ENCODE measurements at places on chromosomes 6 and 20.

- no peak overlapping the region for H3K27ac ChIP-seq
- peaks cover 31% of the 10 kb centered on the region for H3K27me3 ChIP-seq
- H3K4me3 ChIP-seq = no peak overlapping the region
- no peaks in the 10 kb centered on the region for H3K36me3 ChIP-seq
- H3K4me1 ChIP-seq = no peaks in the 10 kb centered on the region
Measured at GRCh38 chr20:22861990-22862389, 173.1 kb upstream of the SSTR4 start.

DNA sequence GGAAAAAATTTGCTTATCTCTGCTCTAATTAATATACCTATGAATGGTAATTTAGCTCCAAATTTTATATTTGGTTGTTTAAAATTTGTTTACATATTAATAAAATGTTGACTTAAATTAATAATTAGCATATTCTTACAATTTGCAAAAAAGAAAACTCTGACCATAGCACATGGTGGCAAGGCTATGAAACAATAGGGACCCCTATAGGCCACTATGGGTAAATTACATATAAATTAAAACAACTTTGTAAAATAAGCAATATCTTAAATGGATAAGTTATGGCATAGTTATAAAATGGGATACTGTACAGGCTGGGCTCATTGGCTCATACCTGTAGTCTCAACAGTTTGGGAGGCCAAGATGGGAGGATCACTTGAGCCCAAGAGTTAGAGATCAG, 76.0 kb downstream of the MKKS start:
- H3K36me3 ChIP-seq = no peaks in the 10 kb centered on the region
- no peak overlapping the region for H3K27ac ChIP-seq
- no peaks in the 10 kb centered on the region for H3K27me3 ChIP-seq
- no peak for DNase-seq
- H3K4me3 ChIP-seq = no peak overlapping the region
- peaks cover 5% of the 10 kb centered on the region for H3K4me1 ChIP-seq

GRCh38 chr20:33561692-33562601, 72.1 kb downstream of the CBFA2T2 start:
- DNase-seq = peak; percentile 28
- H3K27me3 ChIP-seq = no peaks in the 10 kb centered on the region
- H3K36me3 ChIP-seq = no peaks in the 10 kb centered on the region

DNA sequence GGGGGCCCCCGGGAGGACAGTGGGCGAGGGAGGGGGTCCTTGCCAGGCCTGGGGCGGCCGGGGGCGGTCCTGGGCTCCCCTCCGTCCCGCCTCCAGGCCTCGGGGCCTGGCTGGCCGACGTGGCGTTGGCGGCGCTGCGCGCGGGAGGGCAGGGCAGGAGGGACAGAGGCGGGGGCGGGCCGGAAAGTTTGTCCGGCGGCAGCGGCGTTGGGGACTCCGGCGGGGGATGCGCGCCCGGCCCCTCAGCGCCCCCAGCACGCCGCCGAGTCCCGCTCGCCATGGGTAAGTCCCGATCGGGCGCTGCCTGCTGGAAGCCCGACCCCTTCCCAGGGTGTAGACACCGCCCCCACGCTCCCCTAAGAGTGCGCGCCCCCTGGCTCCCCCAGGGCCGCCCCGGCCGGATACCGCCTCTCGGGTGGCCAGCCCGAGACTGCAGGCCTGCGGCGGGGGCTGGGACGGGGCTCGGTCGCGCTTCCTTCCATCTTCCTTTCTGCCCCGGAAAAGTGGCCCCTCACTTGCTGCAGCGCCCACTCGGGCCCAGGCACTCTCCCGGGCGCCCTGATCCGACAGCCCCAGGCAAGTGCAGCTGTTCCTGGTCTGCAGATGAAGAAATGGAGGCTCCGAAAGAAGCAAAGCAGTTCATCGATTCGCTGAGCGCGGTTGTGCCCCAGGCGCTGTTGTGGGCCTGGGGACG, at the start of gene SLC2A10:
Gene SLC2A10, plus strand, starts transcription at position 191 of the 694 bp plus-strand sequence. Its CDS starts 88 bp downstream, at position 279.
- H3K27me3 ChIP-seq = no peaks in the 10 kb centered on the region
- DNase-seq = no peak
- no peaks in the 10 kb centered on the region for H3K36me3 ChIP-seq
- no peak within 1 kb of the TSS for H3K27ac ChIP-seq
- no peaks in the 10 kb centered on the region for H3K4me1 ChIP-seq
- H3K4me3 ChIP-seq = no peak within 1 kb of the TSS

DNA sequence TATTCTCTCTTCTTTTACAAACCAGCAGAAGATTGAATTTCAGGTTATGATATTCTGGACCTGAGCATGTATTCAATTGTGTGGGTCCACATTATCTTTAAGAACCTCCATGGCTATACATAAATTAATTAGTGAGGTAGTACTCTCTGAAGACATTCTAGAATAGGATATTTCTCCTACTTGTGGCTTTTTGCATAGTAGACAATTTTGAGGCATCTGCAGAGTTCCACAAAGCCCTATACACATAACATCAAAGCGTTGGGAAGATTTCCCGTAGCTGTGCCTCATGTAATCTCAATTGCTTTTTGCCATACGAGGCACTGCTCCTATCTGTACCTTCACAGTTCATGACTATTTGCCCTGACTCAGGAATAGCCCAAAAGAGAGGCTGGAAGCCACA, 395.4 kb upstream of the RGS17 start:
- no peaks in the 10 kb centered on the region for H3K36me3 ChIP-seq
- H3K4me3 ChIP-seq = no peak overlapping the region
- no peak overlapping the region for H3K27ac ChIP-seq
- DNase-seq = no peak
- no peaks in the 10 kb centered on the region for H3K4me1 ChIP-seq

GRCh38 chr20:53734006-53734688, 140.5 kb upstream of the ZNF217 start:
- H3K27ac ChIP-seq = no peak overlapping the region
- DNase-seq = no peak
- no peaks in the 10 kb centered on the region for H3K36me3 ChIP-seq
- 0 out of 2 replicates have a peak, but pooled peaks cover 5% of the 10 kb centered on the region for H3K4me1 ChIP-seq
- no peaks in the 10 kb centered on the region for H3K27me3 ChIP-seq

GRCh38 chr6:11214084-11214833, 18.2 kb downstream of the NEDD9 start:
- no peak for DNase-seq
- no peaks in the 10 kb centered on the region for H3K27me3 ChIP-seq
- no peak overlapping the region for H3K27ac ChIP-seq
- no peaks in the 10 kb centered on the region for H3K36me3 ChIP-seq
- H3K4me1 ChIP-seq = no peaks in the 10 kb centered on the region

DNA sequence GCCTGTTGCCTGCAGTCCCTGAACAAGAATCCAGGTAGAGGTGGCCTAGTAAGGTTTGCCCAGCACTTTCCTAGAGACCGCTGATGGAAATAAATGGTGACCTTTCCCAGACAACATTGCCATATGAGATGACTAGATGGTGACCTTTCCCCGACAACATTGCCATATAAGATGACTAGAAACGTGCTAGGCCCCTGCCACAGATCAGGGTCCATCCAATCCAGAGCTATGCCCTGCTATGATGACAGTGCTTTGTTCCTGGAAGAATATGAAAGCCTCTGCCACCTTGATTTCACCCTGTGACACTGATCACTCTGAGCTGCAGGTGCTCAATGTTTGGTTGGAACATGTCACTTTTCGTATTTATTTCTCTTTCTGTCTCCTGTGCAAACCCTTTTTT, 133.8 kb upstream of the SPTLC3 start:
- no peaks in the 10 kb centered on the region for H3K4me1 ChIP-seq
- no peak overlapping the region for H3K4me3 ChIP-seq
- H3K27me3 ChIP-seq = no peaks in the 10 kb centered on the region

GRCh38 chr6:93621442-93621841, 202.1 kb upstream of the EPHA7 start:
- H3K4me1 ChIP-seq = no peaks in the 10 kb centered on the region
- no peaks in the 10 kb centered on the region for H3K36me3 ChIP-seq
- H3K27ac ChIP-seq = no peak overlapping the region
- H3K27me3 ChIP-seq = no peaks in the 10 kb centered on the region
- no peak for DNase-seq

- no peaks in the 10 kb centered on the region for H3K36me3 ChIP-seq
- no peak for DNase-seq
- H3K27me3 ChIP-seq = no peaks in the 10 kb centered on the region
- H3K4me3 ChIP-seq = no peak overlapping the region
Measured at GRCh38 chr6:89963391-89963790, 69.1 kb downstream of the GJA10 start.

- H3K4me3 ChIP-seq = no peak overlapping the region
- no peaks in the 10 kb centered on the region for H3K27me3 ChIP-seq
- no peak overlapping the region for H3K27ac ChIP-seq
- DNase-seq = no peak
- H3K36me3 ChIP-seq = no peaks in the 10 kb centered on the region
Measured at GRCh38 chr20:33539129-33539528, 49.2 kb downstream of the CBFA2T2 start.

- H3K4me3 ChIP-seq = no peak overlapping the region
- H3K4me1 ChIP-seq = peaks cover 3% of the 10 kb centered on the region
- no peaks in the 10 kb centered on the region for H3K27me3 ChIP-seq
- peaks cover 22% of the 10 kb centered on the region for H3K36me3 ChIP-seq
- DNase-seq = no peak
Measured at GRCh38 chr6:36865835-36866234, 8.8 kb downstream of the PPIL1 start.

- H3K36me3 ChIP-seq = no peaks in the 10 kb centered on the region
- H3K4me1 ChIP-seq = no peaks in the 10 kb centered on the region
- DNase-seq = no peak
- H3K27me3 ChIP-seq = no peaks in the 10 kb centered on the region
- H3K27ac ChIP-seq = no peak overlapping the region
Measured at GRCh38 chr6:83593395-83593785, 81.1 kb downstream of the PRSS35 start.

DNA sequence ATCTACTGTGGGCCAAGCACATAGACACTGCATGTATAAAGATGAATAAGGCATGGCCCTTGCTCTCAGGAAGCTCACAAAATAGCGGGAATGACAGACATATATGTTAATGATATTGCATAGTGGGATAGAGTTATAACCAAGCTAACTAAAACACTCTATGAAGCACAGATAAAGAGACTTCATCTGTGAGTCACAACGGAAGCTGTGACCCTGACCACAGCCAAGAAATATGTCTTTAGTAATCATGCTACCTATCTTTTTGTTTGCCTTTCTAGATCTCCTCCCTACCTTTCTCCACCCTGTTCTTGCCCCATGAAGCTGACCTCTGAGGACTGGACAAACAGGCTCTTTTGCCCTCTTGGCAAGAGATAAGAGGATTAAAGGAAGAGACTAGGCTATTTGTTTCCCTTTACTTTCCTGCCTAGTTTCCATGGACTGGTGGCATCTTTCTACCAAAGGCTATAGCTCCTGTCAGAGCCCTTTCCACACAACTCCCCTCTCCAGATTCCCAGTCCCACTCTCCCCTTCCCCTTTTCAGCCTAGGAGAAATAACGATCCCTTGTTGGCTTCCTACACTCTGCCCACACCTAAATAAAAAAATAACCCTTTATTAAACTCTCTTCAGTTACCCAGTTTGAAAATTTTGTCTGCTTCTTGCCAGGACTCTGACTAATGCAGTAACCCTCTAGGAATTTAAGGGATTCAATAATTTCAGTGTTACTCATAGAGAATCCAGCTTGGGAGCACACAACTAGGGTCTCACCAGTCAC, 504.9 kb upstream of the MARCKS start:
- peak overlapping the region; percentile 53 for H3K27ac ChIP-seq
- H3K27me3 ChIP-seq = no peaks in the 10 kb centered on the region
- H3K36me3 ChIP-seq = no peaks in the 10 kb centered on the region
- H3K4me1 ChIP-seq = peaks cover 57% of the 10 kb centered on the region
- peak; percentile 90 for DNase-seq

- no peak overlapping the region for H3K4me3 ChIP-seq
- no peaks in the 10 kb centered on the region for H3K27me3 ChIP-seq
- no peak for DNase-seq
- no peaks in the 10 kb centered on the region for H3K4me1 ChIP-seq
Measured at GRCh38 chr6:127879685-127880084, 21.2 kb downstream of the THEMIS start.

GRCh38 chr20:25510202-25510601, 75.1 kb downstream of the NINL start:
- H3K27me3 ChIP-seq = no peaks in the 10 kb centered on the region
- DNase-seq = no peak
- H3K4me1 ChIP-seq = peaks cover 6% of the 10 kb centered on the region
- H3K36me3 ChIP-seq = no peaks in the 10 kb centered on the region
- H3K4me3 ChIP-seq = no peak overlapping the region
- no peak overlapping the region for H3K27ac ChIP-seq

DNA sequence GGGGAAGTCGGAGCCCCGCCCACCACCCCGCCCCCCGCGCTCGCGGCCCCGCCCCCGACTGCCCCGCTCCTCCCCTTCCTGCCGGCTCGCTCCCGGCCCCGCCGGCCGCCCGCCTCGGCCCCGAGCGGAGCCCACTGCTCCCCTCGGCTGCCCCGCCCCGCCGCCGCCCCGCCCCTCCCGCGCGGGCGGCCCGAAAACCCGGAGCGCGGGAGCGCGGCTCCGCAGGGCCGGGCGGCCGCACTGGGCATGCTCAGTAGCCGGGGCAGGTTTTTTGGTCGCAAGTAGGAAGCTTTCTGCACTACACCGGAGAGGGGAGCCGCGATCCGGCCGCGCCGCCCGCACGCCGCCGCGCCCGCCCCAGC, at the start of gene CDYL:
Gene CDYL, plus strand, starts transcription at position 274 of the 362 bp plus-strand sequence. CDS start 380 bp downstream, outside the sequence.
- H3K27me3 ChIP-seq = no peaks in the 10 kb centered on the region
- H3K4me3 ChIP-seq = peak within 1 kb of the TSS; percentile 73
- no peaks in the 10 kb centered on the region for H3K36me3 ChIP-seq

- H3K27me3 ChIP-seq = no peaks in the 10 kb centered on the region
- no peaks in the 10 kb centered on the region for H3K36me3 ChIP-seq
- H3K4me3 ChIP-seq = peak overlapping the region; percentile 86
- peaks cover 19% of the 10 kb centered on the region for H3K4me1 ChIP-seq
- H3K27ac ChIP-seq = peak overlapping the region; percentile 54
Measured at GRCh38 chr6:75285283-75285639, 669 bp upstream of the TMEM30A start.

DNA sequence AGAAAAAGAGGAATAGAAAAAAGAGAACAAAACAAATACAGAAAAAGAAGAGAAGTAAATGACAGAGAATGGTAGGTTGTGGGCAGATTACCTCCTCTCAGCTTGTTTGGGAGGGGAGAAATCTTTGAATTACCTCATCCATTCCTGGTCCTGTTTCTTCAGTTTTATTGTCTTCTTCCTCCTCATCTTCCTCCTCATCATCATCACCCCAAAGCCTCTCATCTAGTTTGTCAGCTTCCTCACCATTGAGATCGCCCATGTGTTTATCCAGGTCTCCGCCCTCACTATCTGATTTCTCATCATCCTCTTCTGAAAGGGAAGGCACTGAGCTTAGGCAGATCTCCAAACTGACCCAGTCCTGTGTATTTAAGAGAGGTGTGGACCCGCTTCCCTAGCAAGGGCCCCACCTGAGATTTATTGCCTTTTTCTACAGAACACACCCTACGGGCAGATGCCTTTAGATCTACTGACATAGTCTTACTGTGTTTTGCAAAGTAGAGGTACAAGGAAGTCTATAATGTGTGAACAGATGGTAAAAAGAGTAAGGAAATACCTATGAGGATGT, 24.2 kb upstream of the LYRM2 start:
- no peak for DNase-seq
- H3K4me1 ChIP-seq = no peaks in the 10 kb centered on the region
- H3K36me3 ChIP-seq = peaks cover 48% of the 10 kb centered on the region
- H3K27ac ChIP-seq = no peak overlapping the region
